ENCODE measurements at places on chromosomes 13 and 19.

DNA sequence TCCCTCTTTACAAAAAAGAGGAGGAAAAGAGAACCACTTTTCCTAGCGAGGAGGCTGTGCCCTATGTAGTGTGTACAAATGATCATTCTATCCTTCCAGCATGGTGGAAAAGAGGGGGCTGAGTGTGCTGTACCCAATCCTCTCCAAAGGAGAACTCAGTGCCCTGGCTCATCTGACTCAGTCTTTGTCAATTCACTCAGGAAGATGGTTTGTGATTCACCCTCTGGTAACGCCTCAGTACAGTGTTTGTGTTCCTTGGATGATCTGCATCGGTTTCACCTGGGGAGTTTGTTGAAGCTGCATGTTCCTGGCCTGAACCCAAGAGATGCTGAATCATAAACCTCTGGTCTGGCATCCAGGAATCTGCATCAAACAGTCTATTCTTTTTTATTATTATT, 18.3 kb upstream of the ENOX1 start:
- H3K4me3 ChIP-seq, result no peak overlapping the region
- peaks cover 1% of the 10 kb centered on the region for H3K36me3 ChIP-seq
- no peak for DNase-seq
- H3K27me3 ChIP-seq, result peaks cover 12% of the 10 kb centered on the region

DNA sequence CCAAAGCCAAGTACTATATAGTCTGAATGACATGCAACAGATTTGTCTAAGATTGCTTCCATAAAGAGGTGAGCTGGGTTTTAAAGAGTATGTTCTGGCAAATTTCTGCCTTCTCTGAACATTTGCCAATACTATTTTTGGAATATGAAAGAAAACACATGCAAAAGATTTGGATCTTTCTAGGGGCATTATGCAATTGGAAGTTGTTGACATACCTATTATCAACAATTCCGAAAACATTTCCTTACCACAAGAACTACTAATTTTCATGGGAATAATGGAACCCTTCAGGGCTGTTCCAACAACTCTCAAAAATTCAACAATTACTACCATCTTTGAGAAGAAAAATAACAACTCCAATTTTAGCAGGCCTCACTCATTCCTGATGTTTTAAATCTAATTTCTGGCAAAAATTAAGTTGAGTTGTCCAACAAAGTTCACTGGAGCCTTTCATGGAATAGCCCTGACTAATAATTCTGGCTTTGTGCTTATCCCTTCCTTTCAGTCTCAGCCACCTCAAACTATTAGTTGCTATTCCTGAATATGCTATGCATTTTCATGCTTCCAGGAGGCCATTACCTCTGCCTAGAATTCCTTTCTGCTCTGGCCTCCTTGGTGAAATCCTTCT, 250.0 kb downstream of the RGCC start:
- H3K4me3 ChIP-seq, result no peak overlapping the region
- H3K36me3 ChIP-seq, result peaks cover 8% of the 10 kb centered on the region
- no peaks in the 10 kb centered on the region for H3K4me1 ChIP-seq
- H3K27ac ChIP-seq, result no peak overlapping the region
- no peak for DNase-seq

- H3K4me1 ChIP-seq, result peaks cover 30% of the 10 kb centered on the region
- H3K4me3 ChIP-seq, result peak overlapping the region; percentile 55
- DNase-seq, result no peak
Observed at GRCh38 chr13:100483841-100484381, 104.7 kb downstream of the GGACT start.

DNA sequence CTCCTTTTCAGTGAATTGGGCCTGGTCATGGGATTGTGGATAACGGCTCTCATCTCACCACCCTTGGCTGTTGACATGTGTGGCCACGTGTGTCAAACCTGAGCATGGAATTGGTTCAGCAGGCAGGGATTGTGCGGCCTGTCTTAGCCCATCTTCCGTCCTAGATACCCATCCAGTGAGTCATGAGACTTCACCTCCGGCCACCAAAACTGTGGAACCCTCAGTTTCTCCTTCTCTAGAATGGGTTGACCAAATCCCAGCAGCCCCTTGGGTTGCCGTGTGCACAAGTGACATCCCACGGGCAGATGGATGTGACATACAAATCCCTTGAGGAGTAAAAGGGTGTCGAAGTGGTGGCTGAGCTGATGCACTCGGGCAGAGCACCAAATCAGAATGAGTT, 6.7 kb downstream of the GGN start:
- no peak for DNase-seq
- peaks cover 53% of the 10 kb centered on the region for H3K36me3 ChIP-seq
- no peak overlapping the region for H3K4me3 ChIP-seq
- no peaks in the 10 kb centered on the region for H3K27me3 ChIP-seq

- peaks cover 4% of the 10 kb centered on the region for H3K36me3 ChIP-seq
- H3K4me3 ChIP-seq, result no peak overlapping the region
- H3K27me3 ChIP-seq, result peaks cover 17% of the 10 kb centered on the region
- DNase-seq, result no peak
- H3K4me1 ChIP-seq, result no peaks in the 10 kb centered on the region
Observed at GRCh38 chr19:29854033-29854432, 42.2 kb downstream of the CCNE1 start.

- peak within 1 kb of the TSS; percentile 88 for H3K4me3 ChIP-seq
- peaks cover 32% of the 10 kb centered on the region for H3K4me1 ChIP-seq
- no peaks in the 10 kb centered on the region for H3K27me3 ChIP-seq
- peak within 1 kb of the TSS; percentile 91 for H3K27ac ChIP-seq
- H3K36me3 ChIP-seq, result peaks cover 25% of the 10 kb centered on the region
- DNase-seq, result peak; percentile 67
Observed at GRCh38 chr19:12933287-12934072, at the start of gene FARSA. Gene FARSA, minus strand, starts transcription at chr19:12933711. Its CDS starts 15 bp downstream, at chr19:12933696.

- H3K4me1 ChIP-seq, result no peaks in the 10 kb centered on the region
- H3K27ac ChIP-seq, result no peak overlapping the region
- no peak overlapping the region for H3K4me3 ChIP-seq
Observed at GRCh38 chr13:66468656-66469055, 761.5 kb downstream of the PCDH9 start.

DNA sequence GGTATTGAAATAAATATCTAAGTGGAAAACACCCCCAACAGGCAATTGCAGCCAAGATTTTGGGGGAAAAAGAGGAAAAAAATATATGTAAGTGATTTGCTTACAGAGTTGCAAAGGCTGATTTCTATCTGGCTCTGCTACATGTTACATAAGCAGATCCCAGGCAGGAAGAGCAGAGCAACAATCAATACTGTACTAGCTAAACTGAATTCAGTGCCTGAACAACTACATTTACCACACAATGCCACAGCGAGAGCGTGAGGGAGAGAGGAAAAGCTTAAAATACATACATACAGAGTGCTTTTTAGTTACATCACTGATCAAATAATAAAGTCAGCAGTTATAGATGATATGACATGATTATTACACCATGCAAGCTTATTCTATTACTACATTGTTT, 665.6 kb upstream of the ARGLU1 start:
- H3K27ac ChIP-seq, result no peak overlapping the region
- H3K36me3 ChIP-seq, result no peaks in the 10 kb centered on the region
- H3K4me3 ChIP-seq, result no peak overlapping the region
- no peak for DNase-seq
- H3K4me1 ChIP-seq, result no peaks in the 10 kb centered on the region
- no peaks in the 10 kb centered on the region for H3K27me3 ChIP-seq

- peaks cover 26% of the 10 kb centered on the region for H3K27me3 ChIP-seq
- no peaks in the 10 kb centered on the region for H3K4me1 ChIP-seq
- no peak overlapping the region for H3K27ac ChIP-seq
- no peak for DNase-seq
- H3K4me3 ChIP-seq, result no peak overlapping the region
- H3K36me3 ChIP-seq, result no peaks in the 10 kb centered on the region
Observed at GRCh38 chr13:110471156-110471832, 90.2 kb downstream of the RAB20 start.

DNA sequence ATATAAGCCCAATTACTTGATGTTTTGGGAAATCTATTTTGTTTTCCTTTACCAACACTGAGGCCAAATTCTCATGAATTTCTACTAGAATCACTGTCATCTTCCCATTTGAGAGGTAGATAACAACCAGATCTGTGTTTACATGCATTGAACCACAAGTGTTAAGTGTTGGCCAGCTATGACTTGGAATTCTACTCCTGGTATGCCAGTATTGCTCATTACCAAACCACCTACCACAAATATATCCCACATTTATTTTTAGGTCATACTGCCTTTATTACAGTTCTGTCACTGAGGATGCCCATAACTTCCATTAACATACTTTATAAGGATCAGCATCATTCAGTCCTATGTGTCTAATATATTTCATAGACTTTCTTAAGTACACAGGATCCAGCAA, 328.9 kb downstream of the DIAPH3 start:
- no peak overlapping the region for H3K4me3 ChIP-seq
- no peak for DNase-seq
- H3K36me3 ChIP-seq, result no peaks in the 10 kb centered on the region
- no peaks in the 10 kb centered on the region for H3K27me3 ChIP-seq

GRCh38 chr13:23915308-23915707, 18.0 kb upstream of the C1QTNF9B start:
- no peaks in the 10 kb centered on the region for H3K4me1 ChIP-seq
- H3K27me3 ChIP-seq, result peaks cover 70% of the 10 kb centered on the region
- no peaks in the 10 kb centered on the region for H3K36me3 ChIP-seq
- no peak overlapping the region for H3K27ac ChIP-seq
- no peak for DNase-seq

GRCh38 chr19:44371815-44372480, 15.5 kb upstream of the ZNF112 start:
- no peaks in the 10 kb centered on the region for H3K4me1 ChIP-seq
- H3K4me3 ChIP-seq, result no peak overlapping the region
- H3K27ac ChIP-seq, result no peak overlapping the region
- no peak for DNase-seq

GRCh38 chr19:29964171-29964570, 22.1 kb downstream of the URI1 start:
- H3K27me3 ChIP-seq, result no peaks in the 10 kb centered on the region
- H3K27ac ChIP-seq, result peak overlapping the region; percentile 78
- H3K4me1 ChIP-seq, result peaks cover 79% of the 10 kb centered on the region
- H3K36me3 ChIP-seq, result peaks cover 6% of the 10 kb centered on the region

Data from central memory CD8-positive, alpha-beta T cell (primary cell).